Foreskin keratinocyte (primary cell): ENCODE measurements at places on chromosomes 16 and 17.
A peak's percentile ranks its signal among the peaks of the same experiment; 100 is the strongest.

- no peak for DNase-seq
Observed at GRCh38 chr17:21505819-21506815, 130.0 kb downstream of the KCNJ12 start.

GRCh38 chr17:78573955-78574354 lies 3.2 kb downstream of the DNAH17 start:
- no peak for DNase-seq

DNA sequence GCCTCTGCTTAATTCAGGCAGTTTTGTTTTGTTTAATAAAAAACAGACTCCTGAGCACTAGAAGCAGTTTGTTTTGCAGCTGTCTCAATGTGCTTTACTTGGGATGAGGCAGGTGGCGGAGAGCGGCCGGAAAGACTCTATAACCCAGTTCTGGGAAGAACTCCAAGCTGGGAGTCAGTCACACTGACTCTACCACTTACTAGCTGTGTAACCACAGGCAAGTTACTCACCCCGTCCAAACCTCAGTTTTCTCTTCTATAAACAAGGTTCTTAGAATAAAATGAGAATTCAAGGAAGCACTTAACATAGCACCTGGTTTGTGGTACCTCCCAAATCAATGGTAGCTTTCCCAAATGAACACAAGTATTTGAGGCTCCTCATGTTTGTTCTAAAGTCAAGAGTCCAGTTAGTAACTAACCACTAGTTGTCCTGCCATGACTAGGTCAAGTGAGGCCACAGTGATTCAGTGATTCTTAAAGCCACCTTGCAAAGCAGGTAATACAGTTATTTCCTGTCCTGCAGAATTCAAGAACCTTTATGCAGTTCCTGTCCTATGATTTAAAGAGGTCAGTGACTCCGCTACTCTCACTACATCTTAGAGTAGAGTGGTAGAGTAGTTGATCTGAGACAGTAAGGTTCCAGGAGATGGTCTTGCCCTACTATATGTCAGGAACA lies 2.7 kb downstream of the TXNDC17 start:
- peak; percentile 66 for DNase-seq

DNA sequence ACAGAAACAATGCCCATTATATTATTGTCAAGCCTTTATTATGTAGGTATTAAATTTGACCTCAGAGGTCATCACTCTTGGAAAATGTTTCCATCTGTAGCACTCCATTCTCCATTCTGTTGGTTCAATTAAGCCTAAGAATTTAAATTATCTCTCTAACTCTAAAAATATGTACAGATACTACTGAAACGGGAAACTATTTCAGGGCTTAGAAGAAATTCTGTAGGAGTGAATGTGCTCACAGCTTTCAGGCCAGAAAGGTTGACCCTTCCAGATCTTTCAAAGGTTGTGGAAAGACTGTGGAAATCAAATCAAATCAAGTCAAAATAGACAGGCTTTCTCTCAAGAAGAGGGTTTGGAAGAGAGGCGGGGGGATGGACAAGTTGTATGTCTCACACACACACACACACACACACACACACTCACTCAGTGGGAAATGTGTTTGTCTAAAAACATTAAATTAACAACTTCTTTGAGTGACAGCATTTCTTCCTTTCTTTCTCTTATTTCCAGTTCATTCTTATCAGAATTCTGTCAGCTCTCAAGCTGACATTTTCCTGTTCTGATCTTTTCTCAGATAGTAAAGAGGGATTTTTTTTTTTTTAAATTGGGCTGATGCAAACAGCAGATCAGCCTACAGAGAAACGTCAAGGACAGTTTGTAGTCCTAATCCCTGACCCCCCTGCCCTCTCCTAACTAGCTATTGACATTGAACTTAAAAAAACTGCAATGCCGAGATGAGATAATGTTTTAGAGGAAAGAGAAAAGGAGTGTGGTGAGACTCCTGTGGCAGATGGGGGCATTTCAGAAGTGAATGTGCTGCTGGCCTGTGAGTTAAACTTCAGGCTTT lies 139.0 kb upstream of the ZFHX3 start:
- no peak for DNase-seq

DNA sequence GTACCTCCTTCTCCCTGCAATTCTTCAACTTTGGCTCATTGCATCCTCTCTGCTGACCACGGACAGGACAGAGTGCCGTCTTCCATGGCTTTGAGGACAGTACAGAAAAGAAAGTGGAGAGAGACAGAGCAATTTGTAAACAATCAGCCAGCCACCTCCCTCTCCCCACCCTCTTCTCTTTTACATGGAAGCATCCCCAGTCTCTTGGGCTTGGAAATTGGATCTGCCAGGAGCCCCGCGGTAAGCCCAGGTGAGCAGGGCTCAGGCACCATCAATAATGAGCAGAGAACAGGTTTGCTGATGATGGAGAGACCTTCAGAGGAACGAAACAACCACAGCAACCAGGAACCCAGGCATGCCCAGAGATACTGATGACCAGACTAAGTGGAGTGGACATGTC lies 194.9 kb upstream of the TNRC6C start:
- DNase-seq = no peak

DNA sequence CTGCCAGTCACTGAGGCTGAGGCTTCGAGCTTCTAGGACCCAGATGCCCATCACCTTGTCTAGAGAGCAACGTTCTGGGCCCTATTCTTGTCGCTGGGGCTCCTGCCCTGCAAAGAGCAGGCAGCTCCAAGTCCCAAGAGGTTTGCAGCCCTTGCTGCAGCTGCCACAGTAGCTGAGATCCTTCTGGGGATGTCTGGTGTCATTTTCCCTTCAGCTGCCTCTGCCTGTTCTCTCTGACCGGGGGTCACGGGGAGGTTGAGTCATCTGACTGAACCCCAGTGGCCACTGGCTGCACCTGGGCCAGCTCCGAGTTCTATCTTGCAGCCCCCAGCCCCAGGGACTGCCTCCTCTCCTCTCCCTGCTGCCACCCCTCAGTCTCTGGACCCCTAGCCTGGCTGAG lies 4.9 kb downstream of the WSCD1 start:
- no peak for DNase-seq

DNA sequence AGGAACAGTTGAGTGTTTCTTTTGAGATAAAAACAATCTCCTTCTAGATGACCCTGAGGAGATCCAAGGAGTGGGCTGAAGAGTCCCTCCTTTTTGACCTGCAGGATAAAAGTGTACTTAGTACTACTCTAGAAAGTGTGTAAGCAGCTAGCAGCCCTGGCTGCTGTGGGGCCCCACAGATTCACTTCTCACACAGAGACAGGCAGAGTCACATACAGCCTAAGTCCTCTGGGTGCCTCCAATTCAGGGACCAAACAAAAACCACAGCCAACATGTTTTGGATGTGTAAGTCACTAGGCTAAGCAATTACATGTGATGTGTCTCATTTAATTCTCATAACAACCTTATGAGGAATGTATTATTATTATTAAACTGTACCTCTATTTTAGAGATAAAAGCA lies 97.1 kb downstream of the TMEM100 start:
- no peak for DNase-seq

- no peak for DNase-seq
Observed at GRCh38 chr16:681746-682427, 1.7 kb downstream of the STUB1 start.

DNA sequence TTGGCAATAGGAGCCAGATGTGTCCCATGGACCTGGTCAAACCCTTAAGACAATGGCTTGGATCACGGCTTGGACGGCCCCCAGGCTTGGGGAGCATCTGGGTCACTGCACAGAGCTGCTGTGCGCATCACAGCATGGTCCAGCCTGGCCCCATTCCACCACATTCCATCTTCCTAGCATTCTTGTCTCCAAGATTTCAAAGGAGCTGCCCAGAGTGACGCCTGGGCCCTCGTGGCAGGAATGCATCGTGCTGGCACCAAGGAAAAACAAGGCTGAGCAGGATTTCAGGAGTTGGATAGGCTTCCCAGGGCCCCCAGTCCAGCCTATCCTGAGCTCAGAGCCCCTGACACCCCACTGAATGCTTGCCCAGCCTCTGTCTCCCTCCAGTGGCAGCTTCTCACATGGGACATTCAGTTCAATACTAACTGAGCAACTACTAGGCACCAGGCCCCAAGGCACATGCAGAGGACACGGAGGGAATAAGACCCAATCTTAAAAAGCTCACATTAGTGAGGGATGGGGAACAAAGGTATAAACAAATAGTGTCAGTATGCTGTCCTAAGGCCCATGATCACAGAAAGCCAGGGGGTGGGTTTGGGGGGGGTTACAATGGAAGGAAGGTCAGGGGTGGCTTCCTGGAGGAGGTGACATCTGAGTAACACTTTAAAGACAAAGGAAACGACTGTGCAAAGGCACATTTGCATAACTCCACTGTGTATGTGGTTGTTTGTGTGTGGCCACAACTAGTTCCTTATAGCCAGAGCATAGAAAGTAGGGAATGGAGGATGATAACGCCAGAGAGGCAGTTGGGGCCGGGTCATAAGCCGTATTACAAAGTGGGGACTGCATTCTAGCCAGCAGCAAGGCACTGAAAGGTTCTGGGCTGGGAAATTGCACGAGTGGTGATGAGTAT lies 34.1 kb downstream of the TK2 start:
- no peak for DNase-seq

- DNase-seq = no peak
Observed at GRCh38 chr17:73826872-73827228, 182.6 kb upstream of the SDK2 start.

DNA sequence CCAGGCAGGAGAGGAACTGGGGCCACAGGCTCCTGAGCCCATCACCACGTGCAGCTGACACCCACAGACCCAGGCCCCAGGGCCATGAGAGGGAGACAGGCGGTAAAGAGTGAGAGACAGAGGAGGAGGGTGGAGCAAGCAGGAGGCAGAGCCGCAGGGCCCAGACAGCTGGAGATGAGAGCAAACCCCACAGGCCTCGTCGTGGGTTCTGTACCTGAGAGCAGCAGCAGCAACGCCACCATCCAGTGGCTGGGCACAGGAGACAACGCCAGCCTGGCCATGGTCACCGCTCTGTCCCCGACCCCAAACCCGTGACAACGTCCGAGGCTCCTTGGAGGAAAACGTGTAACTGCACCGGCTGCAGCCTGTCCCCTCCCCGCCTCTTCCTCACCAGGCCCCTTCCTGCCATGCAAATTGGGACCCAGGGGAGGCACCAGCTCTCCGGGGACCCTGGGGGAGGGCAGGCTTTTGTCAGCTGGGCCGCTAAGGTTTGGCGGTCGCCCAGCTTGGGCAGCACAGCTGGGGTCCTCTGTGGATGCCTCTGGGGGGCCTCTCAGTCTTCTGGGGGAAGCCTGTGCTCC lies at the start of gene CD79B:
Gene CD79B (minus strand): TSS at position 351 of the 581 bp plus-strand sequence. CDS start 70 bp downstream, at position 281.
- no peak for DNase-seq

- no peak for DNase-seq
Observed at GRCh38 chr17:2105663-2106062, 50.8 kb downstream of the HIC1 start.

DNA sequence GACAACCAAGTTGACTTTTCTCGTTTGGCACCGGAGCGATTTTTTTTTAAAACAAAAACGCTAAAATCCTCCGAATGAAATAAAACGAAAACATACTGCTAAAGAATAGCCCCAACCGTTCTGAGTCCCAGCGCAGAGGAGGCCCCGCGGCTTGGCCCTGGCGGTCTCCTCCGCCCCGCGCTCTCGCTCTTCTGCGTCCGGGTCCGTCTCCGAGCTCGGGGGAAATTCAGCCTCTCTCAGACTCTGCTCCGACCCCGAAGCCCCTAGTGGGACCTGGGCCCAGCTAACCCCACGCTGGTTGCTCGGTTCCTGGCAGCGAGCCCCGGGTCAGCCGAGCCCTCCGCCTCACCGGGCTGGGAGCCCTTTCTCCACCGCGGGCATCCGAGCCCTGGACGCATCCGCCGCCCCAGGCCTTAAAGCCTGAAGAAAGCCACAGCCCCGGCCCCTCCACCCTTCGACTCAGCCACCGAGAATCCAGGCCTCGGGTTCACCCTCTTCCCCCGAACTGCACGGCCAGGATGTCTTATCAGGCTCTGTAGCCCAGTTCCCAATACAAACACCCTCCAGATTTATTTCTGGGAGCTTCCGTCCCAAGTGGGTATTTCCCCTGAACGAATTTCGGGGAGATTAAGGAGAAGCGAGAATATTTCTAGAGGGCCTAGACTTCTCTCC lies 1.2 kb downstream of the TBX2 start:
- DNase-seq = no peak

DNA sequence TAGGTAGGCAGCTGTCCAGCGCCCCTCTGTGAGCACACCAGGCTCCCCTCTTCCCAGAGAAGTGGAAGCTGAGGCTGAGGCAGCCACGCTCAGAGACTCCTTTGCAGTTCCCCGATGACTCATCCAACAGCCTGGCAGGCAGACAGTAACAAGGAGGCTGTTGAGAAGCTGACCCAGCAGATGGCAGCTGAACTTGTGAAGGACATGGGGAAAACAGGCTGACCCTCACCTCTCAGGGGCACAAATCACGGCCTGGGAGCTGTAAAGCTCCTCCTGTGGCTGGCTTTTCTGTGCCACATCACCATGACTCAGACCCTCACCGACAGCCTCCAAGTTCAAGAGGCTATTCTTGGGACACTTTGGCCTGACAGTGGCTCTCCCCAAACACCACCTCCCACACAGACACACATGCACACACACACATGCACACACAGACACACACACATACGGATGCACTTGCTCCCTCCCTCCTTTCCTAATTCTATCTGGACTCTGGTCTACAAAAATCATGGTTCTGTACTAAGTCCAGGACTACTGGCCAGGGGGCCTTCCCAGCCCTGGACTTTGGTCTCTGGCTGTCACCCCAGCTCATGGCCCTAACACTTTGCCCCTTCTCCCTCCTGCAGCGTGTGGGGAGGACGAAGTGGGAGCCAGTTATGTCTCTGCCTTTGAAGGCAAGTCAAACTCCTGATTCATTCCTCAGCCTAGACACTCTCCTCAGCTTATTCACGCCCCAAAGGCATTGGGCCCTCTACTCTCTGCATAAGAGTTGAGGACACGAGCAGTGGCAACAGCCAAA lies 23.2 kb downstream of the MAP3K14 start:
- DNase-seq = peak; percentile 66

DNA sequence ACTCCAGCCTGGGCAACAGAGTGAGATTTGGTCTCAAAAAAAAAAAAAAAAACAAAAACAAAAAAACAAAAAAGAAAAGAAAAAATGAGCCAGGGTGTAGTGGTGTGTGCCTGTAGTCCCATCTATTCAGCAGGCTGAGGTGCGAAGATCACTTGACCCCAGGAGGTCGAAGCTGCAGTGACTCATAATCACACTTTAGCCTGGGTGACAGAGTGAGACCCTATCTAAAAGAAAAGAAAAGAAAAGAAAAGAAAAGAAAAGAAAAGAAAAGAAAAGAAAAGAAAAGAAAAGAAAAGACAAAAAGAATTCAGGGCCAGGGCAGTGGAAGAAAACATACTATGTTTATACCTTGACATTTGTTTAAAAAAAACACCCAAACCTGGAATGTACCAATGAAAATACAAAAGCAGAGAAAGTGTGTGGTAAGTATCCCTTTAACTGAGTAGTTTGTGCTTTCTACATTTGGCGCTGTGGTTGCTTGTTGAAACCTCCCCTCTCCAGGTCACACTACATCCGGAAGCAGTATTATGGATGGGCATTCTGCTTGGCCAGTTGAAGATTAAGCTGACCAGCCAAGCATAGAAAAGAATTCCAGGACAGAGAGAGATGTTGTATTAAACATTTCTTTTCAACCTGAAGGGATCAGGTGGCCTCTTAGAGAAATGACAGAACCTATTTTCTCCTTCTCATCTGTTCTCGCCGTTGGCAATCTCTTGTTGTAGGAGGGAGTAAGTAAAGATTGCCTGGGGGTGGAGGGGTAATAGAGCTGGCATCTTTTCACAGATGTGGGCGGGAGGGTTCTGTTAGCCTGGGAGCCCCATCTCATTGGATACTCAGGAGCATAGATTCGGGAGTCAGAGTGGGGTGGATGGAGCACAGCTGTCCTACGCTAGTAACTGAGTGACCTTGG lies 12.1 kb upstream of the PRKCB start:
- no peak for DNase-seq

- DNase-seq = no peak
Observed at GRCh38 chr16:3252967-3253366, 3.5 kb downstream of the MEFV start.

GRCh38 chr17:64232466-64233262 lies 30.4 kb downstream of the TEX2 start:
- no peak for DNase-seq
